ENCODE measurements at places on chromosomes 12 and 14. TPM values are rescaled to one million over a fixed set of nuclear protein-coding genes. Genes with fewer than 3 reads are reported as not detected.
A peak's percentile ranks its signal among the peaks of the same experiment; 100 is the strongest.

- DNase-seq: no peak
Observed at GRCh38 chr12:114812858-114813761, 129.1 kb upstream of the TBX3 start.

DNA sequence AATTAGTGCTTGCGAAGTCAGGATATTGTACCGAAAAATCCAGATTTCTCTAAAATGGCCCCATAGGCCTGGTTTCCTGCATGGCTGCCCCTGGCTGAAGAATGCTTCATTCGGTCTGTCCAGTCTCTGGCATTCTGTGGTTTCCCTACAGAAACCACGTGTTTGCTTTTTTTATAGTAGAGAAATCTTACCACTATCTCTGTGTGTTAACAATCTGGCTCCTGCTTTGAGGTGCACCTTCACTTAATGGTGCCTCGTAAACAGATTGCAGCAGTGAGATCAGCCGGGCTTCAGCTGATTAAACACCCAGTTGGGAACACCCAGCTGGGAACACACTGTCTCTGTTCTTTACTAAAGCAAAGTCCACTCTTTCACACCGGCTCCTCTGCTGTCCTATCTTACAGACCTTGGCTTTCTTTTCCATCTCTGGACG, 6.7 kb upstream of the DNAAF2 start:
- peak; percentile 44 for DNase-seq

DNA sequence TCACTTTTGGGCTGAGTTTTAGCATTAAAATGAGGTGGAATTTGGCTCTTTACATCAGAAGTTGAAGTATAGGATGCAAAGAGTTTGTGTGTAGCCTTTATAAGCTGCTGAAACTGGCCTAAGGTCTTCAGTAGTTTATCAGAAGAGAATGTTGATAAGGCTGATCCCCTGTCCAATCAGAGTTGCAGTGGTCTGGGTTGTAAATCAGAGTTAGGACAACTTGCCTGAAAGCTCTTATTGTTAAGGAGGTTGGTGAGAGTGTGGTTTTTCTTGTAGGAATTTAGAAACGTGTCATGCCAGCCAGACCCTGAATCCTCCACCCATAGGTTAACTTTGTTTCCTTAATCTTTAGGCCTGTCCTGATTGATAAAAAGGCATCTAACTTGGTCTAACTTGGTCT, 143.5 kb downstream of the ST8SIA1 start:
- no peak for DNase-seq

DNA sequence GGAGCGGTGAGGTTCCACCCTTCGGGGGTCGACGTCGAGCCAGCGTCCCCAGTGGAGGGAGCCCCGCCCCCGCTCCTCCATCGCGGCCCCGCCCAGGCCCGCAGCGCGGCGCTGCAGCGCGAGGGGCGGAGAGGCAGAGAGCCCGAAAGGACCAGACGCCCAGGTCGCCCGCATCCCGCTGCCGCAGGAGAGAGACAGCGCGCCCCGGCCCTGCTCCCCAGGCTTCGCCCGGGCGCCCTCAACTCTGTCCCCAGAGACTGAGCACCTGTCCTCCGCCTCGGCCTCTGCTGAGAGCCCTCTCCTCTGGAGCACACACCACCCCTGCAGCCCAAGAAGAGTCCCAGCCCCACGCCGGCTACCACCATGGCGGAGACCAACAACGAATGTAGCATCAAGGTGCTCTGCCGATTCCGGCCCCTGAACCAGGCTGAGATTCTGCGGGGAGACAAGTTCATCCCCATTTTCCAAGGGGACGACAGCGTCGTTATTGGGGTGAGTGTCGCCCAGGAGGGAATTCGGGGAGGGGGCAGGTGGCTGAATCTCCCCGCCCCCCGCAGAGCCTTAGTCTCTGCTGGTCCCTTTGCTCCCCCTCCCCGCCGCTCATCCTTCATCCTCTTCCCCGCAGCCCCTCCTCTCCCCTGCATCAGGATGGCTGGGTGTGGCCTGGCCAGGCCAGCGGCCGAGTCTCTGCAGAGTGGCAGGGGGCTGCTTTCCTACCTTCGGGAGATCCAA, at the start of gene KIF5A:
Gene KIF5A, plus strand, starts transcription at position 136 of the 732 bp plus-strand sequence. Its CDS starts 228 bp downstream, at position 364.
- DNase-seq: peak; percentile 63

DNA sequence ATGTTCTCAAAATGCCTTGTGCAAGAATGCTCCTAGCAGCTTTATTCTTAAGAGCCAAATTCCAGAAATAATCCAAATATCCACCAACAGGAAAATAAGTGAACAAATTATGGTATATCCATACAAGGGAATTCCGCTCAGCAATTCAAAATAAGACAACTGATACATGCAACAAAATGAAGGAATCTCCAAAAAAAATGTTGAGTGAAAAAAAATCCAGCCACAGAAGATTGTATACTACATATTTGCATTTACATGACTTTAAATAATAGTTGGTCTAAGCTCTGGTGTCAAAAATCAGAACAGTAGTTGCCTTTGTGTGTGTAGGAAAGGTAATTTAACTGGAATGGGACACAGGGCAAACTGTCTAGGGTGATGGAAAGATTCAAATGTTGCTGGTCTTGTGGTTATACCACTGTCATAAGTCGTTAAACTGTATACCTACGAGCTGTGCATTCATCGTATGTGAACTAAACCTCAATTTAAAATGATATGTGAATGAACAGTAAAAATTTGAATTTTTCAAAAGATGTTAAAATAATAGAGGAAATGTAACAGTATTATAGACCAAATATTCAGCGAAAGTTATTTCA, 3.2 kb downstream of the CD69 start:
- DNase-seq: no peak

DNA sequence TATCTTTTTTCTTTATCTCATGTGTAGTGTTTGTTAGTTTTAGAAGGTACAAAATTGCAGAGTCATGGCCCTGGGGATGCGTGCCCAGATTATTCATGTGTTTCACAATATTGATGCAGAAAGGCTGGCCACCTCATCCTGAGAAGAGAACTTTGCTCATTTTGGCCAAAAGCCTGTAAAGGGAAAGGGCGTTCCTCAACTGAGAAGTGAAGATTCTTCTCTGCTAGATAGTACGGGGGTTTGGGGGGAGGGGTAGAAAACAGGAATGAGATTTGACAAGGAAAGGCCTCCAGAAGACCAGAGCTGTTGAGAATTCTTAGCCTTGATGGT, 1.7 kb downstream of the MGST1 start:
- peak; percentile 49 for DNase-seq

DNA sequence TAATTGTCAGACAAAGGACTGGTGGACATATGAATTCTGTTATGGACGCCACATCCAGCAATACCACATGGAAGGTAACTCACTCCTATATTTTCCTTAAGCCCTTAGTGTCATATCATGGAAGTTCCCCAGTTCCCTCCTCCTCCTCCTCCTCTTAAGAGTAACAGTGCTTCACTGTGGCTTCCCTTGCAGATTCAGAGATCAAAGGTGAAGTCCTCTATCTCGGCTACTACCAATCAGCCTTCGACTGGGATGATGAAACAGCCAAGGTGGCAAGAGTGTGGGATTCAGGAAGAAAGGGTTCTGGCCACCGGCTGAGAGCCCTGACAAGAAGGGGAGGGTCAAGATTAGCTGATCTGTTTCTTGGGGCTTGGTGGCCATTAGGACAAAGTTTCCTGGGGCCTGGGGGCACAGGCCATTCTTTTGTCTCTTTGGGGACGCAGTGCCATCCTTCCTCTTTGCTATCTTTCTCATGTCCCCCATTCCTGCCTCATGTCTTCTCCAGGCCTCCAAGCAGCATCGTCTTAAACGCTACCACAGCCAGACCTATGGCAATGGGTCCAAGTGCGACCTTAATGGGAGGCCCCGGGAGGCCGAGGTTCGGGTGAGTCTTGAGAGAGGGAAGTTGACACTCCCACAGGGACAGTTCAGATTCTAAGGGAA, 2.0 kb downstream of the OS9 start:
- DNase-seq: no peak

DNA sequence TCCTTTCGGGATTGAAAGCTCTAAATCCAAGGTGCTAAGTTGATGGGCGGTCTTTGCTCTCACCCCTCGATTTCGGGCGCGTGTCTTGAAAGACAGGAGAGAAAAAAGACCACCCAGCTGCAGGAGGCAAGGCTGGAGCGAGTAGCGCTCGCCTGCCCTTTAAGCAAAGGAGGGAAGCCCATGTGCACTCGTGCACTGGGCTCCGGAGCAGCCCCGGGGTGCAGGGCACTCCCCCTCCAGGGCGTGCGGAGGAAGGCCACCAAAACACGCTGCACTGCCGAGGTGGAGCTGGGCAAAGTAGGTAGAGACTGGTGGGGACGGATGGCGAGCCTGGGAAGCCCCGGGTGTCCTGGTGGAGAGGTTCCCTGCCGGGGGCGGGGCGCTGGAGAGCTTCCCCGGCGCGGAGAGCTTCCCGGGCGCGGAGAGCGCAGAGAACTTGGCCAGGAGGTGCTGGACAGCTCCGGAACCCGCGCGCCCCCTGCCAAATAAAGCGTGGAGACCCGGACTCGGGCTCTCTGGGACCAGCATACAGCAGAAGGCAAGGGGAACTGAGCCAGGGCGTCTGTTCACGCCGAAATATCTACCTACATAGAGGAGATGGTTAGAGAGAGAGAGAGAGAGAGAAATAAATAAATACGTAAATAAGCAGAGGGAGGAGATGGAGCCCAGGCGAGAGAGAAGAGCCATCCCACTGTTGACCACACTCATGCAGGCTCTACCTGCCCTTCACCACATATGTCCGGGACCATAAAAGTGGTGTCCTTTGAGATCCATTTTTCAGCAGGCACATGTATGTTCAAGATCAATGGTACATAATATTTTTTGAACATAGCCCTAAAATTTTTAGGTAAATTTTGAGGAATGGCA, 662 bp upstream of the NELL2 start:
- DNase-seq: no peak

- no peak for DNase-seq
Observed at GRCh38 chr14:26773906-26774593, 176.2 kb upstream of the NOVA1 start.

DNA sequence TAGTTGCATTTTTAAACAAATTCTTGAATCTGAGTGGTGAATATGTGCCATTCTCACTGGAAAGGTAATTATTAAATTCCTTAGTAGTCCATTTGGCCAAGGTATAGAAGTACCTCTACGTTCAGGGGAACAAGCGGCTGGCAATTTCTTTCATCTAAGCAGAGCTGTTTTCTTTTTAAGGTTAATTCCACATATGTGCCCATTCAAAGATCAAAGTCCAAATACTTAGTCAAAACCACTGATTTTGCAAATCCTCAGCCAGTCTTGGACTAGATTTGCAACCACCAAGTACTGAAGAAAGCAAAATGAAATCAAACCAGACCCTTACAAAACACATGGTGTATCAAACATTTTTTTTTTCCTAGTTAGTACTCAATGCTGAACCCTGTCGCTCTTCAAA, 68.7 kb upstream of the JDP2 start:
- no peak for DNase-seq

GRCh38 chr12:21539797-21540196, 13.7 kb downstream of the SPX start:
- no peak for DNase-seq

PNMA1 gene
- total RNA-seq: 10.4 TPM

ANKS1B gene
- total RNA-seq: 3.4 TPM

DBX2 gene
- not detected for total RNA-seq

EML1 gene
- 14.6 TPM for total RNA-seq

ALX1 gene
- not detected for total RNA-seq

NXPH4 gene
- not detected for total RNA-seq

C12orf60 gene
- total RNA-seq: 0.50 TPM

MARK3 gene
- 86.0 TPM for total RNA-seq

TMEM132D gene
- 0.14 TPM for total RNA-seq
